ENCODE measurements at places on chromosomes 6 and 20.

- DNase-seq = no peak
Observed at GRCh38 chr6:147245693-147246092, 41.5 kb downstream of the STXBP5 start.

DNA sequence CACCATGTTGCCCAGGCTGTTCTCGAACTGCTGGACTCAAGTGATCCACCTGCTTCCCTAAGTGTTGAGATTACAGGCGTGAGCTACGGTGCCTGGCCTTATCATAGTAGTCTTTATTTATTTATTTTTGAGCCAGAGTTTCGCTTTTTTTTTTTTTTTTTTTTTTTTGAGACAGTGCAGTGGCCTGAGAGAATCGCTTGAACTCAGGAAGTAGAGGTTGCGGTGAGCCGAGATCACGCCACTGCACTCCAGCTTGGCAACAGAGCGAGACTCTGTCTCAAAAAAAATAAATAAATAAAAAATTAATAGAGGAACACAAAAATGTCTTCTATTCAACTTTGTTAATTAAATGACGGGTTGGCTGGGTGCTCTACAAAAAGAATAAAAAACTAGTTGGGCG, 12.9 kb downstream of the MAPRE1 start:
- DNase-seq = peak; percentile 66

GRCh38 chr6:52536424-52536916, 40.4 kb downstream of the TRAM2 start:
- no peak for DNase-seq

DNA sequence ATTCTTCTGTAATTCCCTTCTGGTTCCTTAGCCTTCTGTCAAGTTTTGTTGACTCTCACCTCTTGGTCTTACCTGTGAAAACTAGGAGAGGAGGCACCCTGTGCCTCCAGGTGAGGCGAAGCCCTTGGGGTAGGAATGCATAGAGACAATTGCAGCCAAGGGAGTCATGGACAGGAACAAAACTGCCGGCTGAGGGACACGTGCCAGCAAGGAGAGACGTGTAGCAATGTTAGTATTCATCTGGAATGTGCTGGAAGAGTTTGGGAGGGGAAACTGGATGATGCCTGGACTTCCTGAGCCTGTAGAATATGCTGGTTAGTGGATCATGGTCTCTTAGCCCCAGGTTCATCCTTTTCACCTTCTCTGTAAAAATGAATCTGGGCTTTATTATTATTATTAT, 3.9 kb upstream of the TIAM2 start:
- no peak for DNase-seq

DNA sequence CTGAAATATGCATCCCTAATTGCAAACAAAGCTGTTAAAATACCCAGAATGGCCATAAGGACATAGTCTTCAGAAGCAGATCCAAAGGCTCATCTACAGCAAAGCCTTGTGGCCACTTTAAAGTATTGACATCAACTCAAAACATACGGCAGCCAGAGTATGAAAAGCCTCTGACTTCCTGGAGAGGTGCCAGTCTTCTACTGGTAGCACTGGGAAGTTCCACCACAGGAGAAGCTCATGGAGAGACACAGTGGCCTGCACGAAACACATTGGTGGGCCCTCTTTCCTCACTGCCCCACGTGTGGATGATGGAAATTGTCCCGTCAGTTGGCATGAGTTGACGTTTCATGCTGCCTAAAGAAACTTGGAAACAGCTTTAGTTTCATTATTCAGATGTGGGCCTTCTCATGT, 202.6 kb upstream of the HEY2 start:
- DNase-seq = no peak

- no peak for DNase-seq
Observed at GRCh38 chr6:136593748-136594490, 43.7 kb upstream of the MAP7 start.

DNA sequence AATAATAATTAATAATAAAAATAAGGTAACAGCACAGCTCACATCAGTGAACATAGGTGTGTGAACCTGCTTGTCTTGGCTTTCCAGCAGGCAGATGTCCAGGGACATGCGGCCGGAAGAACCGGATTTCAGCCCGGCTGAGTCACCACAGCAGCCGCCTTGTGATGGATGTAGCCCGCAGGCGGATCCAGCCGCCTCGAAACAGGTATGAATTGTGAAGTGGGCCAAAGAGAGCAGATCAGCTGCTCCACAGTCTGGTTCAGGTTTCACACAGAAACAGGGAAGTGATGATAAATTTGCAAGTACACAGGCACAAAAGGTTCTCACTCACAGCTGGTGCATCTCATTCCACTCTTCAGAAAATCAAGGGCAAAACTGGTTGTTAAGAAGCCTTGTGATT, 55.1 kb downstream of the ID4 start:
- no peak for DNase-seq

GRCh38 chr6:161544801-161545480, 271.1 kb upstream of the AGPAT4 start:
- DNase-seq = no peak

DNA sequence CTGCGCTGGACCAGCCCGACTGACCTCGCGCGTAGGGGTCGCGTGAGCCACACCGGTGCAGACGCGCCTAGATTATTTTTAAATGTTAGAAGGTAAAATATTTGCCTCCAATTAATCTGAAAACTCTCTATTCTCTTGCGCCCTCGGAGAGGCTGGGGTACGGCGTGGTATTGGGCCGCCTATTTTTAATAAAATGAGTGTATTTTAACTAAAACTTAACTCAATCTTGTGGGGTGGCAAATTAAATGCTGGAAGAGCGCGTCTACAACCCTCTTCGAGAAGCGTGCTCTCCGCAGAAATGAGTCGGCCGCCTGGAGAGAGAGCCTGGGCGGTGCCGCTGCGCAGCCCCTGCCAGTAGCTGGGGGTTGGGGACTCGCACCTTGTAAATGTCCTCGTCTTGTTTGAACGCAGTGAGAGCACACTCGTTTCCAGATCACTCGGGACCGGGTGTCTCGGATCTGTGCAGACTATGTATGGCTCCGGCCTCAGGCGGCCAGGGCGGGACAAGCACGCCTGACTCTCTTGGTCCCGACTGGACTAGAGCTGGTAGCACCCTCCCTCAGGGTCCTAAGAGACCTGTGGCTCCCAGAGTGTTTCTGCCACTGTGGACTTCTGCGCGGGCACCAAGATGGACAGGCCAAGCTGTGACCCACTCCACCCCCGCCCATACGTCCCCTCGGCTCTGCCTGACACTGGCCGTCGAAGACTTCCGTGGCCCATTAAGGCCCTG, 2.0 kb upstream of the MAFB start:
- DNase-seq = no peak

GRCh38 chr20:37713396-37713795, 19.6 kb downstream of the CTNNBL1 start:
- DNase-seq = no peak

- DNase-seq = no peak
Observed at GRCh38 chr6:43334466-43335095, 26.0 kb upstream of the CRIP3 start.

DNA sequence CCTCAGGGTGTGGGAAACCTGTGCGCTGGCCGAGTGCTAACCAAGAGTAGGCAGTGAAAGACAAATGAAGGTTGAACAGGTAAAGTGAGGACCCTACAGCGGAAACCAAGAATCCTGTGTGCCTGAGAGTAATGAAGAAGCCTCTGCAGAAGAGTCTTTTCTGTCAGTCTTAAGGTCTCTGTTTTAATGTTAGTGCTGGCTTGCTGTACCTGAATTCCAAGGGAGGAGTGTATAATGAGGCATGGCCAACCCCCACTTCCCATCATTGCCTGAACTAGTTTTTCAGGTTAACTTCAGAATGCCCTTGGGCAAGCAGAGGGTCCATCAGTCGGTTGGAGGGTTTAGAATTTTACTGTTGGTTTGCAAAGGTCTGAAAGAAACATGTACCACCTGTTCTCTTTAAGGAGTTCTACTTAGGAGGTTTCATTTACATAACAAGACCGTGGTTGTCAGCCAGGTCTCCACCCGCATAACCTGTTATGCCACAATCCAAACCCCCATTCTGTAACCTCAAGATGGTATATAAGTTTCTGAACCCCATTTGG, 589 bp upstream of the PDCD2 start:
- DNase-seq = no peak

GRCh38 chr6:93219447-93219846, 199.9 kb downstream of the EPHA7 start:
- no peak for DNase-seq

GRCh38 chr20:8148501-8148900, 16.4 kb downstream of the PLCB1 start:
- no peak for DNase-seq

DNA sequence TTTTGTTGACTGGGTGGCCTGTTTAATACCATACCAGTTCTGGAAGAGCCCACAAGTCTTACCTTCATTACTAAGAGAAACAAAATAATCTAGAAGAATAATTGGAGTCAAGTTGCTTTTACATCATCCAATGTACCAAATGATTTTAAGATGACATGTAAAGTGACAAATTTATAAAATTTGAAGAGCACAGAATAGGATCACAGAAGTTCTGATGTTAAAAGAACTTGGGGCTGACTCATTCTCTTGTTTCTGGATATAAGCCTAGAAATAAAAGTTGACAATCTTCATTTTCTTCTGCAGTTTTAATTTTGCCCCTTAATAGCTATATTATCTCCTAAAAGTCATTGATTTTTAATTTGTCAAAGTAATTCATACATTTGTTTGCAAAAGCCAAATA, 317.5 kb upstream of the MARCKS start:
- no peak for DNase-seq

DNA sequence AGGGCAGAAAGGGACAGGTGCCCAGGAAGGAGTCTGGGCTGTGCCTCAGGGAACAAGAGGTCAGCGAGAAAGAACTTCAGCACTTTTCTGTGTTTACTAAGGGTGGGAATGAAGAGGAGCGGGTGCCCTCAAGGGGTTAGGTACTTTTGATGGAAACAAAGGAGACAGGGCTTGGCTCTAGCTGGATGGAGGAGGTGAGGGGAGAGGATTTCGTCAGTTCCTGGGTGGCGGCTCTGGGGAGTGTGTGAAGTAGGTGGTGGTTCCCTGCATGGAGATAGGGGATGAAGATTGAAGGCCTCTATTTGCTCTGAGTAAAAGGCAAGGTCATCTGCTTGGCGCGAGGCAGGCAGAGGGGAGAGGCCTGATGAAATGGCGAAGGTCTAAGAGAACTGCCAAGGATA, 40.0 kb upstream of the ANKRD60 start:
- no peak for DNase-seq

DNA sequence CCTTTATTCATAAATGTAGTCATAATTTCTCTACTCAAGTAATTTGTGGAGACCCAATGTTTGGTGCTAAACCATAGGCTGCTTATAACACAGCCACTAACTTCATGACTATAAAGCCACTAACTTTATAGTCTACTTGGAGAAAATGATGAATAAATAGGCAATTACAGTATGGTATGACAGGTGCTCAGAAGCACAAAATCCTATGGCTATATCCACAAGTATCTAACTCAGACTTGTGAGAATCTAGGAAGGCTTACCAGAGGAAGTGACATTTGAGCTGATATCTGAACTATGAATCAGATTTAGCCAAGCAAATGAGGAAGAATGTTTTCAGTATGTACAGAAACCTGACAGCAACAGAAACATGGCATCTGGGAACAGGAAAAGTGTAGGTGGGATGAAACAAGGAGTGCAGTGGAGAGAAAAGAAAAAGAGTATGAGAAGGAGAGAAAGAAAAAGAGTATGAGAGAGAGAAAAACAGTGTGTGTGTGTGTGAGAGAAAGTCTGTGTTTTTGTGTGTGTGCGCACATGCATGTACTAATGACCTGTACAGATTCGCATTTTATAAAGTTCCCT, 59.9 kb downstream of the REV3L start:
- DNase-seq = no peak

DNA sequence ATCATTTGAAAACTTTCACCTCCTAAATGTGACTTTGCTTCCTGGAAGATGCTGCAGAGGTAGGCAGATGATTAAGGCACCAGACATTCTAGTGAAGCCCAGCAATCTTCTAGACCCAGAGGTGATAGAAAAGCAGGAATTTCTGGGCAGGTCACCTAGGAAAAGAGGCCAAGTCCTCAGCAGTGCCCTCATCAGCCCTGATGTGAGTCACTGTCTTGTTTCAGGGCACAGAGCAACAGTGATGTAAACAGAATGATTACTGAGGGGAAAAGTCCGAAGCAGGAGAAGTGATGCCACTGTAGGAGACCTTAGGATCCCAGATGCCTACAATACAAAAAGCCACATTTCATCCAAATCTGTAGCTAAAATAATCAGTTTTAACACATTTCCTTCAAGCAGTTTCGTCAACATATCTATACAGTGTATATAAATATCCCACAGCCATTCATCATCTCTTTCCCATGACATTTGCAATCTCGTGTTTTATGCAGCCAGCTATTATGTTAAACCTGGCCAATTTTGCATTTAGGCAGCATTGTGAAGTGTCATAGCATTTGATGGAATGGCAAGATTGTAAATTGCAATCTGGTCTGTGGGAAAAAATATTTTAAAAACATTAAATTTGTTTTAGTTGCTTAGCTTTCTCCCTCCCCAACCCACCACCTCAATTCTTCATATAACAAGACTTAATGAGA, 401.2 kb upstream of the RNF217 start:
- no peak for DNase-seq

GRCh38 chr6:144361016-144361415, 75.9 kb downstream of the UTRN start:
- DNase-seq = no peak

Data from T-helper 2 cell (primary cell).